ENCODE measurements at places on chromosomes 4 and X.

DNA sequence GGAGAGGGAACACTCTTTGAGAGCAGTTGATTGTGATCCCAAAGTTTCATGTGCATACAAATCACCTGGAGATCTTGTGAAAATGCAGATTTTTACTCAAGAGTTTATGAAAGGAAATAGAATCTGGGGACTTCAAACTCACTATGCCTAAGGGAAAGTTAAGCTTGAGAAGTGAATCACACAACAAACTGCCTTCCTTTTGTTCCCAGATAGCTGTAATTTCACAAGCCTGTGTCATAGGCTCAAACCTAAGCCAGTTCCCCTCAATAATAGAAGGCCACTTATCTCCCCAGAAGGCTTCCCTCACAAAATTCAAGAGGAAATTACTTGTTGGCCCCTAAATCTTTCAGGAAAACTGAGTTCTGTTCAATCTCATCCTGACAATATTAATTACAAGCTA is 132.8 kb upstream of the MAGEB16 start:
- DNase-seq, result no peak

DNA sequence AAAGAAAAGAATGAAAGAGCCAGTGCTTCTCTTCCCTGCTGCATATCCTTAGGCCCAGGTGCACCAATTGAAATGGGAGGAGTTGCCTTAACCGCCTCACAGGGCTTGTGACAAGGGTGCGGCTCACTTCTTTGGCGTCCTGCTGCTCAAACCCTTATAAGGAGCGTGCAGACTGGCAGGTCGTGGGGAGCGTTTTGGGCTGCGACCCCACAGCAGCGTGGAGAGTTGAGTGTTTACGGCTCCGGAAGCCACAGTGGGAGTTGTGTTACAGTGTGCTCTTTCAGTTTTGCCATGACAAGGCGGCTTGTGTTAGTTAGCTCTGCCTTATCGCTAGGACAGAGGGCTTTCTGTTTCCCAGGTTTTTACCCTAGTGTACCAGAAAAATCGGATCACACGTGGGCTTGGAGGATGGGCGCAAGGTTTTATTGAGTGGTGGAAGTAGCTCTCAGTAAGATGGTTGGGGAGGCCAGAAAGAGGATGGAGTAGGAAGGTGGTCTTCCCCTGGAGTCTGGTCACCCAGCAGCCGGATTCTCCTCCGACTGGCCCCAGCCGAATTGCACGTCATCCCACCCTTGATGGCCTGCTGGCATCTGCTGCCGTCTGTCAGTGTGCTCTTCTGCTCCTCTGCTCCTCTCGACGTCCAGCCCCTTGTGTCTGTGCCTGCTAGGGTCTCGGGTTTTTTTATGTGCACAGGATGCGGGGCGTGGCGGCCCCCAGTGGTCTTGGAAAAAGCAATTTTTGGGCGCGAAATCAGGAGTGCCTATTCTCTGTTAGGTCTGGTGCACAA is 718.9 kb downstream of the ARAP2 start:
- no peak for DNase-seq

DNA sequence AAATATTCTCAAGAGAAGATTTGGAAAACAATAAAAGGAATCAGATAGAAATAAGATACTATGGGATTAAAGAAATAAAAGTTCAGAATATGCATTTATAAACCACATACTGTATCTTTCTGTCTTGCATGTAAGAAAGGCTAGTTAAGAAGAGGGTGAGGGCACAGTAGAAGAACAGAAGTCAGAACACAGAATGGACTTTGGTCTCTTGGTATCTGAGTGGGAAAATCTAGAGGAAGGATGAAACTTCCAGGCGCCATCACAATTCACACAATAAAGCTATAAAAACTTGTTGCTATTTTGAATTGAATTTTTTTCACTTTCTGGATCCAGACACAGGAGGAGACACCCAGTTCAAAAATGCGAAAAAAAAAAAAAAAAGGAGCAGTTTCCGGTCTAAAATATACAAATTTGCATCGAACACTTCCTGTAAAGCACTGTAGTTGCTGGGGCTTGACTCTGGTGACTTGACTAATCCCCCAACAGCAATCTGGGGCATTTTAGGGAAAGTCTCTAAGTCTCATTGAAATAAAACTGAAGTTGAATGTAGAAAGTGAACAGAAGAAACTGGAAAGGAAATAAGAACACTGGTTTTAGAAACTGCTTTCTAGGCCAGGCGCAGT is 8.1 kb upstream of the NAAA start:
- DNase-seq, result no peak

DNA sequence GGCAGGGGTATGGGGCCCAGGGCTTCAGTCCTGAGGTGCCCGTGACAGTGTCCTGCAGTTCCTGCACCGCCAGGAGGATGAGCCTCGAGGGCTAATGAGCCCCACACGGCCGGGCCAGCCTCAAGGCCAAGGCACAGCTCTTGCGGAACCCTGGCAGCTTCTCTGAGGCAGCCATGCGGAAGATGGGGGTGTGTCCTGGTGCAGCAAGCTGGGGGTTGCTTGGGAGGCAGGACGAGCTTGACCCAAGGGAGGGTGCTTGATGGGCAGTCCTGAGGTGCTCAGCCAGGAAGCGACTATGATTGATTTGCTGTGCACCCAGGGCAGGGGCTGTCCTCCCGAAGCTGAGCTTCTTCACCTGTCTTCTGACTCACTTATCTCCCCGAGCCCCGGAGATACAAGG is 9.1 kb upstream of the FGFR3 start:
- DNase-seq, result no peak

GRCh38 chrX:70553516-70553915 is 108.9 kb downstream of the DLG3 start:
- no peak for DNase-seq

GRCh38 chrX:6384921-6385320 is 150.0 kb downstream of the VCX3A start:
- no peak for DNase-seq

- DNase-seq, result no peak
These were observed 16.2 kb downstream of the PRKX start for GRCh38 chrX:3697220-3697684.

DNA sequence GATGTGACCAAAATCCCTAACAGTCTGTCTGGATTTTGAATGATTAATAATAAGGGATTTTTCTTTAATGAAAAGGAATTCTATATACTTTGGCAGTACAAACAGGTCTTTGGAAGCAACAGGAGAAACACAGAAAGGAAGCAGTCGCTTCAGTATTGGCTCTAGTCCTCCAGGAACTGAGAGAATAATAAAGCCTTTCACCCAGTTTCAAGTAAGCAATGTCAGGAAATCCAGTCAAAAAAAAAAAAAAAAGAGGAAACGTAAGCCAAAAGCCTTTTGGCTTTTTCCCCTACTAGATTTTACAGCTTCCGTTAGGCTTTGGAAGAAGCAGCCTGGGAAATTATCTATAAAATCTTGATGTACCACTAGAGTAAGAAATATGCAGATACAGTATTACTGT is 61.7 kb upstream of the HDAC8 start:
- no peak for DNase-seq

GRCh38 chrX:16240231-16240905 is 73.1 kb downstream of the MAGEB17 start:
- DNase-seq, result no peak

- DNase-seq, result no peak
These were observed 726.0 kb downstream of the GRID2 start for GRCh38 chr4:93029769-93030168.

DNA sequence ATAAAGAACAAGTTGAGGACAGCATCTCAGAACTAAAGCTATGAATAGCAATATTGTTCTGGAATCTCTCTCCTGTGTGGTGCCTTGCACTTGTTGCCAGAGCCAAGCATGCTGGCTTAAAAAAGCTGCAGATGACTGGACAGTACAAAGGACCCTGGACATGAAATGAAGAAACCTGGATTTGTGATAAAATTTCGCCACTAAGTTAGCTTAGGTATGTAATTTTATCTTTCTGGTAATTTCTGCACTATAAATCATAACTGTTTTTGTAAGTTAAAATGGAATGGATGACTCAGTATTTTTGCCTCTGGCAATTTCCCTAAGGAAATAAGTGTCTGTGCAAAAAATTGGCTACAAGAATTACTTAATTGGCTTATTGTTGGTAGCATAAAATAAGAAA is 317.2 kb downstream of the CAMK2D start:
- no peak for DNase-seq

DNA sequence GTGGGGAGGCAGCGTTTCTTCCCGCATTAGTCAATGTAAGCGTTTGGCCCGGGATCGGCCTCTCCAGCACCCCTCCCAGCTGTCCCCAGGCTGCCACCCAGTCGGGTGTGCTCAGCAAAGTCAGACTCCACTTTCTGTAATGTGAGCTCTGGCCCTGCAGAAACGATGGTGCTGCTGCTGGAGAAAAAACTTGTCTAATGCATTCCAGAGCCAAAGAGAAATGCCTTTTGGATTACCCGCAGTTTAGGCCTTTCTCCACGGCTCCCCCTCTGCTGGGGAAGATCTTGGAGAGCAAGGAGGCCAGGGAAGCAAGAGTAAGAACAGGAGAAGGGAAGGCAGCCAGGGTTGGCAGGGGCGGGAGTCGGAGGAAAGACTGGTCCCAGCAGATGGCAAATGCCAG is 55.2 kb downstream of the ELF4 start:
- DNase-seq, result no peak

GRCh38 chrX:397575-397974 is 10.9 kb upstream of the PPP2R3B start:
- no peak for DNase-seq

GRCh38 chr4:24705016-24705753 is 90.2 kb upstream of the SOD3 start:
- no peak for DNase-seq

- DNase-seq, result no peak
These were observed 59.4 kb upstream of the MSN start for GRCh38 chrX:65608026-65608425.

- no peak for DNase-seq
These were observed 74.8 kb upstream of the SLIT2 start for GRCh38 chr4:20176881-20177280.

- DNase-seq, result no peak
These were observed 218.7 kb upstream of the SPOCK3 start for GRCh38 chr4:167452922-167453430.

- no peak for DNase-seq
These were observed 6.8 kb upstream of the OCIAD2 start for GRCh38 chr4:48913346-48913745.

- no peak for DNase-seq
These were observed 67.3 kb downstream of the AFAP1 start for GRCh38 chr4:7872264-7872771.

DNA sequence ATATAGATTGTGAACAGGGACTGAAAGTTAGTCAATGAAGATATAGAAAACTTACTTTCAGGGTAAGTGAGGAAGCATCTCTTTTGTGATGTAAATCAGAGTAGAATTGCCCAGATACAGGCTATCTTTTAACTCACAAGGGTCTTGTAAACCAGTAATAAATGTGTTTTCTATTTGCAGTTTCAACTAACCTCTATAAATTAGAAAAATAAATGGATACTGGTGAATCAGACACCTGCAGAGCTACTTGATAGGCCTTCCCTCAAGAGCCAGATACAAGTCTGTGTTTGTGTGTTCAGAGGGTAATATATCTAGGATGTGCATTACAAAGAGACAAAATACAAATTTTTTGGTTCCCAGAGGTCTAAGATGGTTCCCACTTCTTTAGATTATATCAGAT is 82.9 kb downstream of the DCLK2 start:
- DNase-seq, result no peak

GRCh38 chr4:14257903-14258302 is 630.4 kb upstream of the BOD1L1 start:
- no peak for DNase-seq

DNA sequence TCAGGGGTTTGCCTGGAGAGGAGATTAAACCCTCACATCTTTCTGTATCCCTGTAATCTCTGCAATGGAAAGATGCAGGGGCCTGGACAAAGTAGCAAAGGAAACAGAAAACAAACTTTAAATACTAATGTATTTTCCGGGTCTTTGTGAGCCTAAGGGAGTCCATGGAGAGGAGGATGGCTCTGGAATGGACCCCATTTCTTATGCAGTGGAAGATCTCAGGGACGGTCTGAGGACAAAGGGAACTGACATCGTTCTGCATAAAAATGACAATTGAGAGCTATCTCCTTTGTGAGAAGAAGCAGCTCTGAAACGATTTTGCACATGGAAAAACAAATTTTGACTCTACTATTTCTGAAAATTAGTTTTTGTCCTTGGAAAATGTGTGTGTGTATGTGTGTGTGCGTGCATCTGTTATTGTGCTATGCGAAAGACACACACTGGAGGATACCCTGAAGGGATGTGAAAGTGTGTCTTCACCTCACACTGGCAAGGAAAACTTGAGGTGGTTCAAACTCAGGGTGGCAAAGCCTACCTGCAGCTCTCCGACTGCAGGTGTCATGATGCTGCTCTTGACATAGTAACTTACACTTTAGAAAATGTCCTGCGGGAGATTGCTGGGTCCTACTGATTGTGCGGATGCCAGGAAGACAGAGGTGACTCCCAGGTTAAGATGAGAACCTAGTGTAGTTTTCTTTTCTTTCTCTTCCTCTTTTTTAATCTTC is 126.4 kb upstream of the JADE1 start:
- no peak for DNase-seq

Measured in stimulated activated CD4-positive, alpha-beta T cell treated with anti-CD3 and anti-CD28 coated beads, Interleukin-4, amount 100 ng/mL, for 4 hours (primary cell).